Astrocyte of the hippocampus (primary cell): ENCODE measurements at places on chromosomes 2 and 18.

DNA sequence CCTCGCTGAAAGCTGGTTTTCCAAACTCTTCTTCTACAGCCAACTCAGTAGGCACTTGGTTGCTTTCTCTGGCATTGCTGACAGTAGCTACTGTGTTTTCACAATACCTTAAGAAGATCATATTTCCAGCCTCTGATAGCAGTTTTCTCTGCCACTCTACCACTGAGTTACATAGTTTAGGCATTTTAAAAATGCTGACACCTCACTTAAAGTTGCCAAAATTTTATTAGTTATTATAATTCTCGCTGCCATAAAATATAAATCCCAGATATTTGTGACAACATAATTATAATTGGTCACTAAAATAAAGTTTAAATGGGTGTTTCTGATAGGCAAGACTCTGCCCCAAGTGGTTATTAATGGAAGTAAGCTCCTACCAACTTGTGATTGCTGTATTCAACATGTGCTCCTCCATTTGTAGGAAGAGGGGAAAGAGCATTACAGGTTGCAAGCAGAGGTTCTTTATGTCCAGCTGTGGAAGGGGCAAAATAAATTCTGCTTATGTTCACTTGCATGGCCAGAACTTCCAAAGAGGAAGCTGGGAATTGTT lies 1202.8 kb downstream of the CNTNAP5 start:
- DNase-seq, result no peak

GRCh38 chr2:183179156-183179555 lies 54.9 kb downstream of the NUP35 start:
- DNase-seq, result peak; percentile 55

GRCh38 chr2:206765242-206766056 lies at the start of the genes FASTKD2 and MDH1B:
TSS of gene FASTKD2 (plus strand) at chr2:206765606. CDS start at chr2:206766694, 1,088 bp downstream.
TSS of gene MDH1B (minus strand) at chr2:206765328. CDS start at chr2:206765271, 57 bp downstream.
- peak; percentile 97 for DNase-seq

DNA sequence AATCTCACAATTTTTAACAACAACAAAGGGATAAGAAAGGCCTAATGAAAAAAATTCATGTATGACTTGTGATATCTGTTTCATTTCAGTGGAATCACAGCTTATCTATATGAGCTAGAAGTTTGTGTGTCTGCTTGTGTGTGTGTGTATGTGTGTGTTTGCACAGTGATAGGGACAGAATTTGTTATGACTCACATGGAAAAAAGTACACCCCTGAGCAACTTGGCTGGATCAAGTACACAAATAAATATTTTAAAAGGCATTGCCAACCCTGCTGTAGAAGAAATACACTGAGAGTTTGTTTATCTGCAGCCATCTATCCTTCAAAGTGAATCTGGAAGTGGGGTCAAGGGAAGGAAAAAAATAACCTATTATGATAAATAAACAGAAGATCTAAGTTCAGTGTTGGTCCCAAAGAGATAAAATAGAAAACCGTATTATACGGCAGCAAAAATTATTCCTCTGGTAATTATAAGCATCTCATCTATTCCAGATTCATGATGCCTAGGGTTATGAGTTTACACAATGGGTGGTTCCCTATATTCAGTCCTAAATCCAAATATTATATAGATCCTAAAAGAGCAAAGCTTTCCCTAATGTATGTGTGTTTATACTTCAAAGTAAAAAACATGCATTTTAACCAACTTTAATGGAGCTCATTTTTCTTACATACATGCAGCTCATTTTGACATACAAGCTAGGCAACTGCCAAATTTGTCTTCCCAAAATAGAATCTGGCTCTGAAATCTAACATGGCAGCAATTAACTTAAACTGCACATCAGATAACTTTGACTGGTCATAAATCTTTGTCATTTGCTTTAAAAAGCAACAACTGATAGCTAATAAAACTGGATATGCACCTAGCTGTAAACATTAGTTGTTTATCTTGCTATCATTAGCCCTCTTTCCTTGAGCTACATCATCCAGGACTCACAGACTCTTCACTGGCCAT lies 420.6 kb downstream of the IRS1 start:
- peak; percentile 52 for DNase-seq
